NCI-H1105 (cell line): ENCODE measurements at places on chromosomes 6 and 20.

- DNase-seq: no peak
These were observed 10.1 kb downstream of the KPNA5 start for GRCh38 chr6:116691154-116691553.

- no peak for DNase-seq
These were observed 164.8 kb downstream of the LY86 start for GRCh38 chr6:6753301-6753700.

GRCh38 chr6:24356310-24356973, 1.4 kb downstream of the DCDC2 start:
- no peak for DNase-seq

DNA sequence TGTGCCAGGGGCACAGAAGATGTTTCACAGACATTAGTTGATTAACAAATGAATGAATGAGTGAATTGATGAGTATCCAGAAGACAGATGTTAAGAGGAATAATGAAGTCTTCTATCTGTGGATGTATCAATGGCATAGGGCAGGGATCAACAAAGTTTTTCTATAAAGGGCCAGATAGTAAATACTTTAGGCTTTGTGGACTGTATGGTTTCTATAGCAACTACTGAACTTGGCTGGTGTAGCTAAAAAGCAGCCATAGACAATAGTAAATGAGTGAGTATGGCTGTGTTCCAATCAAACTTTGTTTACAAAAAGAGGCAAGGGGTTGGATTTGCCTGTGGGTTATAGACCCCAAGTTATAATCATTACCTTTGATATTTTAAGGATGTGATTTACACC, 144.0 kb downstream of the PRL start:
- DNase-seq: peak; percentile 47

DNA sequence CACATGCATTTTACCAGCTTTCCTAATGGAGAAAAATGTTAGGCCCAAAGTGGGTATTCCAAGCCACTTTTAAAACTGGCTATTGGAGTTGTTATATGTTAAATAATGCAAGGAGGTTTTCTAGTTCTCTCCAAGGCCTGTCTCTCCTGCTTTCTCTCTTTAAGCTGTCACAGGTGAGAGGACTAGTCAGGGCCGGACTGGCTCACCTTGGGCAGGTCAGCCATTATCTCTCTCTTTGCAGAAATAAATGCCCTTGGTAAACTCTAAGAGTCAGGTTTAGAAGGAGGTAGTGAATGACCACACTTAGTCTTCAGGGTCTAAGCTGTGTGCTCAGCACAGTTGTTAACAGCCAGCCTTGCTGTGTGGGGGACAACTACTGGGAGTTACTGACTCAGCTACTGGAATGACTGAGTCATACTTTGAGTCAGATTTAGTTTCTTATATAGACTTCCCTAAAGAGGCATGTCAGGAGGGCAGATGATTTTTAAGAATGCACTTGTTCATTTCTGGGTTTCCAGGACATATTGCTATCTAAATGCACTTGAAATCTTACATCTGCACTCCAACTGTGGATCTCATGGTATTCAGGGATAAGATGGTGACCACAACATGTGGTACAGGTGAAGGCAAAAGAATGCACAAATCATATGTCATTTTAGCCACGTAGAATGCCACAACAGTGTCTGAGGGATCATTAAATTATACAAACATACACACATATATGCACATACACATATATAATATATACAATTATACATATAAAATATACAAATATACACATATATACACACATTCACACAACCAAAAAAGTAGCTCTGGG, 719.4 kb downstream of the EPM2A start:
- DNase-seq: no peak

GRCh38 chr6:149846321-149846720, 17.8 kb downstream of the LRP11 start:
- DNase-seq: peak; percentile 28

- no peak for DNase-seq
These were observed 63.8 kb downstream of the MBOAT1 start for GRCh38 chr6:20148433-20148832.

- DNase-seq: no peak
These were observed 28.3 kb upstream of the SH3BGRL2 start for GRCh38 chr6:79602859-79603258.

DNA sequence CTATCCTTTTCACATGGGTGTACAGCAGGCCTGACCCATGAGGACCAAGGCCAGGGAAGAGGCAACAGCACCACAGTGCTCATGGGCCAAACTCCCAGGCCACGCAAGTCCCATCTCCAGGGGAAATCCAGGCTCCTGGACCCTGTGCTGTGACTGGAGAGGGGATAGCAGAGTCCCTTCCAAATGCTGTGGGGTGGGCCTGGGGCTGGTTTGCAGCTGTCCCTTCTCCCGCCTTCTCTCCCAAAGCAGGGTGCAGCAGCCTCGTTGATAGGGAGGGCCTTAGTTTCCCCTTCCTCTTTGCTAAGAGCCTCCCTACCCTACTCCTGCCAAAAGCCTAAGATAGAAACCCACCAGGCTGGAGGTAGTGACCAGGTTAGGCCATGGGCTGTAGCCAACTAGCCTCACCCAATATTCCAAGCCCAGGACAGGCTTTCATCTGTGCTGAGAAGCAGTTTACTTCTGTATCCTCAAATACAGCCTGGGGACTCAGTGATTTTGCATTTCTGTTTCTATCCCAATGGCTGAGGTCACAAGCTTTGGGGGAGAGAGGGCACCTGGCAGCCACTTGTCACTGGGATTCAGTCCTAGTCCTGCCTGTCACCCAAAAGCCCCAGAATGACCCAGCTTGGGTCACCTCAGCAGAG, 1.4 kb downstream of the CTSZ start:
- DNase-seq: no peak

- DNase-seq: no peak
These were observed 27.9 kb upstream of the KIF6 start for GRCh38 chr6:39752835-39753724.

DNA sequence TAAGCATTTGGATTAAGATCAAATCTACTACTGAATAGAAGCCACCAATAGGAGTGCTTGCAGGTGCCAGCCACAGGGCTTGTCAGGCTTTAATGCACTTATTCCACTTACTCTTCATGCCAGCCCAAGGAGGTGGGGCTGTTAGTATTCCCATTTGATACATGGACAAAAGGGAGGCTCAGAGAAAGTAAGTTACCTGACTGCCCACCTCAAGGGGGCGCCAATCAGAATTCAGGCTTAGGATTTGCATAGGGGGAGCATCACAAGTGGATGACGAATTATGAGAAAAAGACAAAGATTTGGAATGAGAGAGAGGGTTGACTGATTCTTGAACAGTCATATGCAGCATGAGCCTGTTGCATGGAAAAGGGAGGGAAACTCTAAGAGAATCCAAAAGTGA, 188.4 kb upstream of the TSHZ2 start:
- peak; percentile 8 for DNase-seq

DNA sequence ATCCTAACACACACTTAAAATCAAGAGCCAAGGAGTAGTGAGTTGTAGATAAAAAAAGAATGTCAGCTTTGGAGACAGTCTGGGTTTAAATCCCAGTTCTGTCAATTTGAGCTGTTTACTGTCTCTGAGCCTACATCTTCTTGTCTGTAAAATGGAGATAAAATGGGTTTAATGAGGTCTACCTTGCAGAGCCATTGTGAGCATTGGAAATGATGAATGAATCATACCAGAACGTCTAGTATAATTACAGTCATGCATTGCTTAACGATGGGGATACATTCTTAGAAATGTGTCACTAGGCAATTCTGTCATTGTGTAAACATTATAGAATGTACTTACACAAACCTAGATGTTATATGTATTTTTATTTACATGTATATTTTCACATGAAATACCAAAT, 17.6 kb upstream of the SGK2 start:
- DNase-seq: no peak

DNA sequence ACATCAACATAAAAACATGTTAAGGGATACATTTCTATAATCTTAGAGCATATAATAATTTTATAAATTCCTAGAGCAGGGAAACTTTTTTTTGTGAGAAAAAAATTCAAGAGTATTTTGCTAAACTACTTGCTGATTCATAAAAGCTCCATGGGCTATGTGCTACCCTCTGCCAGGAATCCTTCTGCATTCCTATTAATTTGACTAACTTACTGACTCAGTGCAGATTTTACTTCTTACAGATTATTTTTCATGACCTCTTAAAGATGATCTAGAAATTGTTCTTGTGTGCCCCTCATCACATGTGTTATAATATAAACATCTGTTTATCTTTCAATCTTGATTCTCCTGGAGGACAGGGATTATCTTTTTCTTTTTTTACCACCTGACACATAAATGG, 5.7 kb downstream of the VTA1 start:
- no peak for DNase-seq

DNA sequence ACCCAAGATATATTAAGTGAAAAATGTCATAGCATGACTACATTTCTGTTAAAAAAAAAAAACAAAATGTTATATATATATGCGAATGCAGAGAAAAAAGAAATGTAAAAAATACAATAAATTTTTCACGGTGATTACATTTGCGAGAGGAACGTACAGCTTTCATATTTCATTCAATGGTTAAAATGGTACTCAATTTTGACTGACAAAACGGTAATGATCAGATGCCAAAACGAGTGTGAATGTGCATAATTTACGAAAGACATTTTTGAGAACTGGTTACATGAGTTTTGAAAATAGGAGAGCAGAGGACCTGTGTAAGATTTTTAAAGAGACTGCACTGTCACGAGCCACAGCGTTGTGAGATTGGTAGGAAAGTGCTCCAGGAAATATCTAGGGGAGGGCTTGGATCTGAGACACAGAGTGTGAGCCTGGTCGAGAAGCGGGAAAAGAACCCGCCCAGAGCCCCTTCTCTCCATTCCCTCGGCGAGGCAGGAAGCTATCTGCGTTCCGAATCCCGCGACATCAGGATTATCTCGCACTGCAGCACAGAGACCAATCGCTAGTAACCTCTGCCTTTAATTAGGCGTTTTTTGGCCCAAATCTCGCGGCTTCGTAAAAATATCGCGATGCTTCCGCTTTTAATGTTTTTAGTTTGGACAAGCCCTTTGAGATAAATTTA, 28.5 kb downstream of the TRIM27 start:
- DNase-seq: peak; percentile 96

DNA sequence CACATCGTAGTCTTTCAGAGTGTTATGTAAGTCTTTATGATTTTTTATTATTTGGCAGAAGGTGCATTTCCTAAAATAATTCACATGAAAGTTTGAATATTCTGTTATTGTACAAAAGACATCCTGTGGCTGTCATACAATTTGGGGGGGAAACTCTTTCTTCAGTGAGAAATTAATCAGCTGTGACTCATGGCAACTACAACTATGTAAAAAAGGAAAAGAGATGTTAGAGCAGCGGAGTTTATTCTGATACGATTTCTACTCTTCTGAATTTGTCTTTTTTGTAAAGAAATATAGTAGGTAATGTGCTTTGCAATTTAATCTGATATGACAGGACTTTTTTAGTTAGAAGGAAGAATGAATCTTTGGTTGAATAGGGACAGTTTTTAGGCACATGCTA, 14.2 kb downstream of the COL19A1 start:
- DNase-seq: no peak

GRCh38 chr6:21666201-21666691, 72.7 kb downstream of the SOX4 start:
- peak; percentile 51 for DNase-seq

DNA sequence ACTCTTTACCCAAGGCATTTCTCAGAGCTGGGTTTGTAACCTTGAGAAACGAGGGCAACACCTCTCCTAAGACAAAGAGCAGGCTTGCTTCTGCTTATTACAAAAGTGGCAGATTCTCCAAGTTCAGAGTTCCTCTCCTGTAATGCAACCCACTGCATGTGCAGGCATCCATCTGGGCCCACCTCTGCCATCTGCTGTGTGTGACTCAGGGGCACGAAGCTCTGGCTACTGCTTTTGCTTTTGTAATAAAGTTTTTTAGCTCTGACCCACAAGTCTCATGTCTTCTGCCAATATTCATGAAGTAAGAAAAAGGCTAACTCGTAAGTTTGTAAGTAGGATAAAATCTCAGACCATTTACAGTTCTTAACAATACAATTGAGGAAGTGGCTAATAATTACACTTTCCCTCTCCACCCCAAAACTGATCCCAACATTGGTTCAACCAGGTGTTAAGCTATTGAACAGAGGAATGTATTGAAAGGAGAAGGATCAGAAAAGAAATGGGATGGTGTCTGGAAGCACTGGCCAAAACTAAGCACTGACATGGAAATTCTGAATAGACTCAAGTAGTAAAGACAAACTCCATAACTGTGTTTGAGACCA, 51.7 kb upstream of the SMLR1 start:
- DNase-seq: no peak

- no peak for DNase-seq
These were observed 1085.6 kb downstream of the KIF16B start for GRCh38 chr20:15487682-15488081.

- DNase-seq: no peak
These were observed 122.7 kb upstream of the AGPAT4 start for GRCh38 chr6:161396539-161396938.

DNA sequence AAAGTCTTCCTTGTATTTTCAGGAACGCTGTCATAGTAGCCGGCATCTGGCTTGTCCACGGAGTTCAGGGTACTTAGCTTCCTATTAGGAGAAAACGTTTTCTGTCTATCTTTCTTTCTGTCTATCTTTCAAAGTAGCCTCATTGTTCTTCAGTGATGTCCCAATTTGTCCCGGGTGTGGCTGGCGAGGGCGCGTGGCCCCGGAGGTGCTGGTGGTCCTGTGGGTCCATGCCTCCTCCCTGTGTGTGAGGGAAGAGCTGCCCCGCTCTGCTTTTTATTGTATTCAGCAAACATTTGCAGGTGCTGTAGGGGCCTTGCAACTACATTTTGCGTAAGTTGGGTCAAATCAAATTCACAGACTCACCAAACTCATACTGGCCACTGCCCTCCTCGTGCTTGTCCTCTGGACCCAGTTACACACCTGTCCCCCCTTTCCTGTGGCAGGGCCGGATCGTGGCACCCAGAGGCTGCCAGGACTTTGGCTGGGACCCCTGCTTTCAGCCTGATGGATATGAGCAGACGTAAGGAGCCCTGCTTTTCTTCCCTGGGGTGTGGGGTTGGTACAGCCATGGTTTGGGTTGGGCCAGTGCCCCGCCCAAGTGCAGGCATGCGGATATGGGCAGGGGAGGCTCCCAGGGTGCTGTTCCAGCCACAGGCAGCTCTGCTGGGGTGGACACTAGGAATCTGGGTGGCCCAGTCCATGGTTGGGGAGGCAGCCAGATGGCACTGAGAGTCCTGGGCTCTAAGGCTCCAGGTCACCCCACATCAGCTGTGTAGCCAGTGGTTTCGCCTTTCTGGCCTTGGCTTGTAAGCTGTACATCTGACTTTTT, 12.3 kb downstream of the ITPA start:
- no peak for DNase-seq
